ENCODE measurements at places on chromosomes 4 and X.

DNA sequence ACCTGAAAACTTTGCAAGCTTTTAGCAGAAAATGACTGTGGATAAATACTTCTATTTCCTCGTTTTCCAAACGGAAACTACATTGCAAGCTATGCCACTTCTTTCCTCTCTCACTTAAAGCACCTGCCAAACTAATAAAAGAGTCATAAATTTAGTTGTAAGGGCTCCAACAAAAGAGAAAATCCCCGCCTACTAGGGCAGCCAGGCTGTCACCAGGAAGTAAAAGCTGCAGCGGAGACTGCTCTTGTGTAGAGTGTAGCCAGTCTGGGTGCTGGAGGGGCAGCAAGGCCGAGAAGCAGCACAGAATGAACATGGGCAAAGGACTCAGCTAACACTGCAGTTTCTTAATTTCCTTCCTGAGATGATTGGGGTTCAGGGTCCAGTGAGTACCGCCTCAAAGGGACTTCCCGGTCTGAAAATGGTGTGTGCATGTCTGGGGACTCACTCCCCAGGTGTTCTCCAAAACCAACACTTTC lies 89.3 kb upstream of the MAML3 start:
- peak; percentile 43 for DNase-seq

- DNase-seq = no peak
These were observed 29.9 kb upstream of the CLCN4 start for GRCh38 chrX:10126834-10127233.

GRCh38 chr4:83067058-83067639 lies 32.2 kb downstream of the COPS4 start:
- no peak for DNase-seq

DNA sequence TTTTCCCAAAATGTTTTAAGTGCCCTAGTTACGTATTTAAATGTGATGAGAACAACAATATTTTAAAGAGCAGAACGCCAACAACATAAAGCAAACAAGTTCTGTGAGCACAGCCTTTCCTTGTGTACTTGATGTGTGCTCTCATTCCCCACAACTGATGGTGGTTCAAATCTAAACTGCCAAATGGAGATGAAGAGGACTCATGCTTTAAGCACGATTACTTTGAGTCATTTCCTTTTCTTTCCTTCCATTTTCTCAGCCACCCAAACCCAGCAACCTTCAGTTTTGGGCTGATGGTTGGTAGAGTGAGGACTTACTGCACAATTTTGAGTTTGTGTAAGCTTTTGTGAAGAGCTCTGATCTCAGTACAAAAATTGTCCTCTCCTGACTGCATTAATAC lies 1.7 kb downstream of the NSD2 start:
- no peak for DNase-seq

GRCh38 chr4:169270810-169271691 lies at the start of gene SH3RF1:
Gene SH3RF1, minus strand, starts transcription at chr4:169270956. Its CDS starts 1,744 bp downstream, at chr4:169269212.
- DNase-seq = peak; percentile 88

GRCh38 chr4:179048839-179049453 lies 1606.7 kb upstream of the AGA start:
- no peak for DNase-seq

DNA sequence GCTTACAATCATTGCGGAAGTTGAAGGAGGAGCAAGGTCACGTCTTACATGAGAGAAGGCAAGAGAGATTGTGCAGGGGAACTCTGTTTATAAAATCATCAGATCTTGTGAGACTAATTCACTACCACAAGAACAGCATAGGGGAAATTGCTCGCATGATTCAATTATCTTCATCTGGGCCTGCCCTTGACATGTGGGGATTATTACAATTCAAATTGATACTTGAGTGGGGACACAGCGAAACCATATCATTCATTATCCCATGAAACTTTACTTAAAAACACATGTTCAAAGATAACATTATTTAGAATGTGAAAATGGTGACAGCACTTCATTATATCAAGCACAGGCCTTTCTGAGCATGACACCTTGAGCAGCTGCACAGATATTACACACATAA lies 1087.8 kb downstream of the C4orf33 start:
- DNase-seq = no peak

DNA sequence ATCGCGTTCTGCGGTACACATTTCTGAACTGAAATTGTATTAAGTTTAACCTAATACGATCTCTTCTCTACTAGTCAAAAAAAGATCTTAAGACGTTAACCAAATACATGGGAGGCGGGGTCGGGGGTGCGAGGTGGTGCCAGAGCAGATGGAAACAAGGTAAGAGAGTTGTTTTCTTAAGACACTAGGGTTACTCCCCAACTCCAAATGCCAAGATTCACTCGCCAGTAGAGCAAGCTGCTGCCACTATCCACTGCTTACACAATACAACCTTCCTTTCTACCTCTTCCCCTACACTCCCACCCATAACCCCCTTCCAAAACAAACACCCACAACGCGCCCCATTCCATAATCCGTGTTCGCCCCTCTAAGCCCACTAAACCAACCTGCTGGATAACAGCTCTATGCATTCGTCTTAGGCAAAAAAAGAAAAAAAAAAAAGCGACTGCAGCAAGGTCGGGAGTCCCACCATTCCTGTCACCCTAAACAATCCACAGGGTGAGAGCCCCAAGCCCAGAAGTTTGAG lies 1.3 kb downstream of the LCORL start:
- DNase-seq = peak; percentile 54

- DNase-seq = no peak
These were observed 41.1 kb upstream of the IBSP start for GRCh38 chr4:87758270-87758669.

DNA sequence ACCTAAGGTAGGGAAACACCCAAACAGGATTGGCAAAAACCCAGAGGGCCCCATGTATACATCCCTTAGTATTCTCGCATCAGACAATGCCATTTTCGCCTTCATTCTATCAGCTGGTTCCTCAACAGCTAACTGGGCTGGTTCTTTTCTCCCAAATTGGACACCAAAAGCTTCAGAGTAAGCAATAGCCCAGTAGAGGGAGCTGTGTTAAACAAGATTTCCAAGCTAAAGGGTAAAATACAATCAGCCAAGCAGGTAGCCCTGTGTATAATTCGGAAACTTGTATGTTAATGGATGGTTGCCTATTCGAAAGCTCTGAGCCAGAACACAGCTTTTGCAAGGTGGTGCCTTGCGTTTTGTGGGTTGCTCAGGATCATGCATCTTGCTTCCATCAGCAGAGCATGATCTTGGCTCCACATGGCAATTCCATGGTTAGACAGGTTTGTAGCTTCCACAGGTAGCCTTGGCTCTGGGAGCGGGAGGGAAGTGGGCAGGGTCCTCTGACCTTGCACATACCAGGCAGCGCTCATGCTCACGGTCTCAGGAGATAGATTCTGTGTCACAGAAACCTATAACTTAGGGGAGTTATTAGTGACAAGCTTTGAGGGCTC lies 115.2 kb upstream of the LNX1 start:
- DNase-seq = peak; percentile 51

DNA sequence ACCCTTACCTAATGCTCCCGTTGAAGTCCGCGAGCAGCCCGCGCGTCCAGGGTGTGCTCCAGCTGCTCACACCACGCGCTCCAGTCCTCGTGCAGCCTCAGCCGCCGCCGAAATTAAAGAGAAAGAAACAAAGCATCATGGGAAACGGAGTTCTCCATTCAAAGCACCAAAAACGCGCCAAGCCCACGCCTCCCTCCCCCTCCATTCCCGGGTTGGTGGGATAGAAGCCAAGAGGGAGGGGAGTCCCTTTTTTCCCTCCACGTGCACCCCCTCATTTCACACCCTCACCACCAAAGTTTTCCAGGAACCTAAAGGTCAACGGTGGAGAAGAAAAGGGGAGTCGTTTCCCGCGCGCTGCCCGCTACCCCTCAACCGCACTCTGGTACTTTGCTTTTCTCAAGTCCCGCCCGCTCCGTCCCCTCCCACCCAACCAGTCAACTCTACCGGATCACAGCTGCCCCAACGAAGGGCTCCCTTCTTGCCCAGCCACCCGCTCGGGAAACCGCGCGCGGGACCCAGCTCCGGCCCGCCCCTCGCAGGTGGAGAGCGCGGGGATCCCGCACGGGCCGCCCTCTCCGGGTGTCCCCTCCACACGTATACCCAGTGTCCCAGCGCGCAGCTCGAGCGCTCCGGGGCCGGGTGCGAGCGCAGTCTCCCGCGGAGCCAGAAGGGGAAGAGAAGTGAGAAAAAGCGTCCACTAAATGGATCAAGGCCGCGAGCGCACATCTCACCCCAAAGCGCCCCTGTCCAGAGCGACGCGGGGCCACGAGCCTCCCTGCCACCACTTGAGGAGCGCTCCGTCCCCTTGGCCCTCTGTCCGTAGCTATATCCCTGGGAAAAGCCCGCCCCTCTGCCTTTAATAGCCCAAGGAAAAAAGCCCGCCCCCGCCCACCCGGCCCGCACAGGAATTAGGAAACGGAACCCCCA lies 65.1 kb upstream of the CCDC160 start:
- peak; percentile 5 for DNase-seq

DNA sequence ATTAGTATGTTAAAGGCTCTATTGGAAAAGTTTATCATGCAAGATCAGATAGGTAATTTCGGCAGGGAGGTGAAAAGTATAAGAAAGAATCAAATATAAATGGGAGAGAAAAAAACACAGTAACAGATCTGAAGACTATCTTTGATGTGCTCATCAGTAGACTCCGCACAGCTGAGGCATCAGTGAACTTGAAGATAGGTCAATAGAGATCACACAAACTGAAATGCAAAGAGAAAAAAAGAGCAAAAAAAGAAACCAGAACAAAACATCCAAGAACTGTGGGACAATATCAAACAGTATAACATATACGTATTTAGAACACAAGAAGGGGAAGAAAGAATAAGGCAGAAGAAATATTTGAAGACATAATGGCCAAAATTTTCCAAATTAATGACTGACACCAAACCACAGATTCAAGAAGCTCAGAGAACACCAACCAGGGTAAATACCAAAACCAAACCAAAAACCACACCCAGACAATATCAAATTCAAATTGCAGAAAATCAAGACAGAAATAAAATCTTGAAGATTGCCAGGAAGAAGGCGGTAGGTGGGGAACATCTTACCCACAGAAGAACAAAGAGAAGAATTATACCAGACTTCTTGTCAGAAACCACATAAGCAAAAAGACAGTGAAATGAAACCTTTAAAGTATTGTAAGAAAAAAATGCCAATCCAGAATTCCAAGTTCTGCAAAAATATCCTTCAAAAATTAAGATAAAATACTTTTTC lies 29.1 kb downstream of the PFKFB1 start:
- no peak for DNase-seq

DNA sequence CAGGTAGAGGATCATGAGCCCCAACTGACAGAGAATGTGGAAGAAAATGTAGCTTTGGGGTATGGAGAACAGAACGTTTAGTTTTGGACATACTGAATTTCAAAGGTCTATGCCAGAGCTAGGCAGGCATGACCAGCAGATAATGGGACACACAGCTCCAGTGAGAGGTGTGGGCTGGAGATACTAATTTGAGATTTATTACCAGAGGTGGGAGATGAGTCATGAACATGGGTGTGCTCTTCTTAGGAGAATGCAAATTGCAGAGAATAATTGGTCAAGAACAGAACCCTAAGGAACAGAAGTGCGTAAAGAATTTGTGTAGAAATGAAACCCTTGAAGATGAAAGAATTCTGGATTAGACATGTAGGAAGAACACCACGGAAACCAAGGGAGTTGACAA lies 125.2 kb downstream of the PACRGL start:
- DNase-seq = no peak

GRCh38 chrX:13775837-13776236 lies 41.1 kb downstream of the GPM6B start:
- no peak for DNase-seq

GRCh38 chr4:14831416-14831815 lies 170.9 kb upstream of the CPEB2 start:
- no peak for DNase-seq

DNA sequence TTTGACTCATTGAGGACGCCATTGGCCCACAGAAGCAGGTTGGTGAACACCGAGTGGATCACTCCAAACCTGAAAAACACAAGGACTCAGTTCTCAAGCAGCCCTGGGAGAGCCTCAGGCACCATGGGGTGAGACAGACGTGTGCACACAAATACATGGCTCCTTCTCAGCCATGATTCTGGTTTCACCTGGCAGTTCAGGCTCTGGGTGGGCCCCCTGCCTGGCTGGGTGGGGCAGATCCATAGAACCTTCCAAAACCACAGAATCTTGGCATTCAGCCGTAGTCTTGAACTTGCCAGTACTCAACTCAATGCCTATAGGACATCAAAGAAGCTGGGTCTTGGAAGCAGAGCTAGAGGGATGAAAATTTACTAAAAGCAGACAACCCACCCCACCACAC lies 24.2 kb downstream of the OTOP1 start:
- DNase-seq = no peak

- DNase-seq = peak; percentile 54
These were observed 157.7 kb downstream of the SPANXN1 start for GRCh38 chrX:145405012-145405411.

GRCh38 chr4:81204571-81204970 lies 10.5 kb downstream of the PRKG2 start:
- no peak for DNase-seq

GRCh38 chr4:137125011-137125410 lies 407.3 kb downstream of the PCDH18 start:
- peak; percentile 54 for DNase-seq

DNA sequence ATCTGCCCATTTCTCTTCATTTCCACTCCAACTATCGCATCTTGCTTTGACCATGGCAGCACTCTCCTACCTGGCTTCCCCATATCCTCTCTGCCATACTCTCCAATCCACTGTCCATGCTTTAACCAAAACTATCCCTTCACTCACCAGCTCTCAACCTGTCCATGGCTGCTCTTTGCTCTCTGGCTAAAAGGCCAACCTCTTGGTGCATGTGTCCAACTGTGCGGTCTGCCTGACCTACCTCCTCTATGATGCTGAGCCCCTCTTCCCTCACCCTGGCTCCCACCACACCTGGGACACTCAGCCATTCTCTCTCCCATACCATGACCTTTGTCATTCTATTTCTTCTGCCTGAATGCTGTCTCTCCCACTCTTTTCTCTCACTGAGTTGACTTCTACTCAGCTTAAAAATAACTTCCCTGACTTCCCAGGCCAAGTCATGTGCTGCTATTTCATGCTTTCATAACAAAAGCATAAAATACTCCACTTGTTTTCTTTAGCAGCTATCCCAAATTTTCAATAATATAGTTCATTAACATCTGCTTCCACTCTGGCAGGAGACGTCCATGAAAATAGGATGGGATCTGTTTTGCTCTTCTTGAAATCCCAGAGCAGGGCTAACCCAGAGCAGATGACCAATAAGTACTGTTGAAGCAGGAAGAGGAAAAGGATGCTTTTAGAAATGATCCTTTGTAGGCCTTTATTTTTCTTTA lies 29.8 kb upstream of the KLF3 start:
- no peak for DNase-seq

DNA sequence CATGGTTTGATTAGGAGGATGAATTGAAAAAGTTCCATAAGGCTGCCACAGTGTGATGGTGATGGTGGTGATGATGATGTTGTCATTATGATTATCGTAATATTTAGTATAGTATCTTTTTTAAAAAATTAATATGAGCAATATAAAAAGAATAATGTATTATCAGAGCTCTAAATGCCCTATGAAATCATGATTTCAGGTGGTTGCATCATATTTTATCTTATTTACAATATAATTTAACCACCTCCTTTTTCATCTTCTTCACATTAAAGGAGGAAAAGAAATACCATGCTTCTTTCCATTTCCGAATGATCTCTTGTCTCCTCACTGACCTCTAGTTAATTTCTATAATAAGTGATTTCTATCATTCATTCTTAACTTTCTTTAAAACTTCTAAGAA lies 225.9 kb downstream of the RAPGEF2 start:
- no peak for DNase-seq
